Neural crest cell (in vitro differentiated cells): ENCODE measurements at places on chromosomes 4 and X. TPM values are rescaled to one million over a fixed set of nuclear protein-coding genes. Genes with fewer than 3 reads are reported as not detected.

GRCh38 chr4:116515959-116516358, 569.4 kb downstream of the TRAM1L1 start:
- no peak for DNase-seq

GRCh38 chr4:86398187-86398586, 38.3 kb upstream of the MAPK10 start:
- no peak for DNase-seq

GRCh38 chr4:4619821-4620220, 78.0 kb upstream of the STX18 start:
- no peak for DNase-seq

DNA sequence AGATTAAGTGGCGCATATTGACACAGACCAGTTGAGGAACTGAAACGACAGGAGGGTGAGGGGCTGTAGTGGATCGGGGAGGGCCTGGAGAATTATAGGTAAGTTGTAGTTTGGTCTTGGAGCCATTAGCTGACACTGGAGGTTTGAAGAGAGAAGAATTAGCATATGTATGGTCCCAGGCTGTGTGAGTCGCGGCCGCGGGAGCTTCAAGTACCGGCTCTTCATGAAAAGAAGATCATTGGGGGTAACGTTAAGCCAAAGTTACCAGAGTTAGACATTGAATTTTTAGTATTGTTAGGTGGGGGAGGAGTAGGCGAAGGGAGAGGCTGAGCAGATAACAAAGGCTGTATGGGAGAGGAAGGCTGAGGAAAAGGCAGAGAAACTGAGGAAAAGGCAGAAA, 56.5 kb downstream of the ZNF674 start:
- DNase-seq, result no peak

Gene SLC34A2
- not detected in 2 replicates for total RNA-seq

GRCh38 chr4:57172065-57172464, 61.9 kb upstream of the IGFBP7 start:
- no peak for DNase-seq

Gene FMR1NB
- not detected in 2 replicates for total RNA-seq

Gene FBXW7
- total RNA-seq, result 33.4 and 42.4 TPM in 2 replicates

- DNase-seq, result no peak
These were observed 1.5 kb upstream of the DDX3X start for GRCh38 chrX:41332408-41333002.

GRCh38 chr4:155496294-155496626, 119.5 kb upstream of the MAP9 start:
- no peak for DNase-seq

- DNase-seq, result no peak
These were observed 82.6 kb downstream of the MTMR1 start for GRCh38 chrX:150775569-150776350.

DNA sequence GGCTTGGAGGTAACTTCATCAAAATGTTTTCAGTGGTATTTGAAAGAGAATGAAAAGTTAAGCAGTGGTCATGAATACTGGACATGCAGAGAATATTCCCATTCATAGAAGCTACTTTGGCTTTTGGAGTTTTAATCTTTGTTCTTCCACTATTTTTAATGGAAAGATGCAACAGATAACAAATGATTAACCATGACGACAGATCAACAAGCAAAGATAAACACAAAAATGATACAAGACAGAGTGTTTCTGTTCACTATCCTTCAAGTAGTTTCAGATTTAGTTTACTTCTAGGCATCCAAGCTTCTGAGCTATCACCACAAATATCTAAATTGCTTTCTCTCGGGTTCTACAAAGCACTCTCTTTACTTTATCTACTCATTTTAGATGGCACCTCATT, 1004.9 kb upstream of the ADGRL3 start:
- no peak for DNase-seq

- no peak for DNase-seq
These were observed 127.8 kb downstream of the PHKA2 start for GRCh38 chrX:18855919-18856644.

DNA sequence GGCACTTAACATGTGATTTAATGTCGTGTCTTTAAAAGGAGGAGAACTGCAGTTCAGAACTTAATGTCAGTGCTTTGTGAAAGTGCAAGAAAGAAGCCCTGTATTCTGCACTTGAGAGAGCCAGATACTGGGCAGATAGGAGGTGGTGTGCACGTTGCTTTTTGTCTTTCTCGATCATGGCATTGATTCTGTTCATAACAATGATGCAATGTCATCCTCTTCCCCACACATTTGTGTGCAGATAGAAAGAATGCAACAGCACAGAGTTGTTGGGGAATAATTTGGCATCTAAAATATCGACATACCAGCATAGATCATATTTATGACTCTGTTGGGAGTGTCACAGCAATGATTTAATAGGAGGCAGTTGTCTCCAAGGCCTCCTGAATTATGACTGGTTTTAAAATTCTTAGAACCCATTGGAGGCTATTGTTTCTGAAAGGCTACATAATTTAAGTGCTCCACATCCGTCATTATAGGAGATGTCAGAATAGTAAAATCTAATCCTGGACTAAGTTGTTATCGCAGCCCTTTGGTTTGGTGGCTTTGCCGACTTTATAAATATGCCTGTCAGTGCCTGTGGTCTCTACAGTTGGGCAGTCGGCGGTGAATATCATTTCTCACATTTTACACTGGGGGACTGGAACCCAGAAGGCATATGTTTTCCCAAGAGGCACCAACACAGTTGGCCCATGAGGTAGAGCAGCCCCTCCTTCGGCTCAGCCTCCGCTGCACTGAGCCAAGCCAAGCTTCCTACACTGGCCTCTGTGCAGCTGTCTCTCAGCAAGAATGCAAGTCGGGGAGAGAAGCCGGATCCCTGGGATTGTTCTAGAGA, 124.9 kb downstream of the PTTG2 start:
- DNase-seq, result no peak

Gene AKAP4
- total RNA-seq, result not detected in 2 replicates

Gene MAGIX
- total RNA-seq, result 1.4 and 1.6 TPM in 2 replicates

DNA sequence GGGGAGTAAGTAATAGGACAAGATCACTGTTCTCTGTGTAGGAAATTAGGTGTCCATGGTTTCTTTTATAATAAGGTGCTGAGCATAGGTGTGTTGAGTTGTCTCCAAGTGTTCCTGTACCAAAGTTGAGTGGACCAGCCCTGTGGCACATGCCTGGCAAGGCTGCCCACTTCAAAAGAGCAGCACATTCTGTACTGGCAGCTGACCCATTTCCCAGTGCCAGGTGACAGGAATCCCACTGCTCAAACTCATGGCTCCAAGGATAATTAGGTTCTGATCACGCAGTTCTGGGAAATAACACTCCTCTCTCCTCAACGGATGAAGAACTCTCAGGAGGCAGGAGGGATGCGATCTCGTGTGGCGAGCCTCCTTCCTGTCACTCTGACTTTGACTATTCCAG, 12.8 kb upstream of the LGI2 start:
- no peak for DNase-seq

Gene TMEM271
- 0.26 and 0.32 TPM in 2 replicates for total RNA-seq

DNA sequence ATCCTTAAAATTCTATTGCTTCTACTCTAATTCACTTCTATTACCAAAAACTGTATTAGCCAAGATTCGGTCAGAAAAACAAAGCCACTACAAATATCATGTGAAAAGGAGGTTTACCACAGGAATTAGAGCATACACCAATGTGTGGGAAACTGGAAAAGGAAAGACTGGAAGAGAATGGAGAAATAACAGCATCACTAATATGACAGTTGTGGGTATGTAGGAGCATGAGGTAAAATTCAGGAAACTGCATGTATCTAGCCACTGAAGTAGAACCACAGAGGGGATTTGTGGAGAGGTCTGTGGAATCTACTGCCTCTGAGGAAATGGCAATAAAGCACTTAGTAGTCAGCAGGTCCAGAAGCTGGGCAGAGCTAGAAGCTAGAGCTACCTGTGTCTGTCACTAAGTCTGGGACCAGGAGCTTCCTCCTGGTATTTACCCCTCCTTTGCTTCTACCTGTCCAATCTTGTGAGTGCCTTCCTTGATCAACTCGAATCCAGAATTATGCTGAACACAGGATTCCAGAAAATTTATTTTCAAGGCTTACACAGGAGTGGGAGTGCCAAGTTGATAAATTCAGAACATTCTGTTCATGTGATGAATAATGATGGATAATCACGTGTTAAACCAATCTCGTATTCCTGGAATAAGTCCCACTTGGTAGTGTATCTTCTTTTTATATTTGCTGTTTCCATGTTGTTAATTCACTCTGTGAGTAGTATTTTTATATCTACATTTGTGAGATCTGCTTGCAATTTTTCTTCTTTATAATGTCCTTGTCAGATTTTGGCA, 52.6 kb downstream of the NAF1 start:
- DNase-seq, result no peak

- DNase-seq, result no peak
These were observed 60.0 kb upstream of the PAK3 start for GRCh38 chrX:111035991-111036390.

DNA sequence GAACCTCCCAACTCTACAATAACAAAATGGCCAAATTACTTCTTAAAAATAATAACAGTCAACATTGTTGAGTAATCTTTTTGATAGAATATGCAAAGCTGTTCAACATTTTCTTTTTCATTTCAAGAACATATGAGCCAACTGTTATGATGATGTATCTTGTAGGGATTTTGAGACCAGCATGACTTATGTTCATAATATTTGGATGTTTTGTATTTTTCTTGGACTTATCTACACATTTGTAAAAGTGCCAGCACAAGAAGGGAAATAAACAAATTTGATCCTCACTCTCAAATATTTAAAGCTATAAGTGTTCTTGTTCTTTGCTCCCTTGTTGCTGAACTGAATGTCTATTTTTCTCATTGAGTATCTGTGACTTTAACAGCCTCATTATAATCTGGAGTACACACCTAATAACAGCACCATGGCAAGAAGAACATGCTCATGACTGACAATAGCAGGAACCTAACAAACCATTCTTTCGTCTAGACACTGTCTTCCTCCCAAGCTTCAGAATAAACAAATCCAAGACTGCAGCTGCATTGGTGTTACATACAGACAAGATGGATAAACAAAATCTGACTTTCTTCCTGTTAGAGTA, 1049.7 kb downstream of the FAT4 start:
- DNase-seq, result no peak

DNA sequence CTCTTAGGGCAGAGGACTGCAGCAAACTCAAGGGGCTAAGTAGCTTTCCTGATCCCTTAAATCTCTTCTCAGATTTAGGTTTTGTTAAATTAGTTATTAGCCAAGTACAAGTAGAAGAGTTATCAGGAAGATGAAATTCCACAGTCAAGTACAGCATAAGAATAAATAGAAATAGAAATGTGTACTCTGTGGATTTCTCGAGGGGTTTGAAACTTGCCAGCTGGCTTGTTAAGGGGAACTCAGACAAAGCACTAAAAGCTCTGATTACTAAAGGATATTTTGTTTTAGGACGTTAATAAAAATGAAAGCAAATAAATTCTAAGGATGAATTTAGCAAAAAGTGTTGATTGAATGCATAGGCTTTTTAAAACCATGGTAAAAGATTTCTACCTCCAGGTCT, 654.6 kb downstream of the RAPGEF2 start:
- DNase-seq, result no peak

DNA sequence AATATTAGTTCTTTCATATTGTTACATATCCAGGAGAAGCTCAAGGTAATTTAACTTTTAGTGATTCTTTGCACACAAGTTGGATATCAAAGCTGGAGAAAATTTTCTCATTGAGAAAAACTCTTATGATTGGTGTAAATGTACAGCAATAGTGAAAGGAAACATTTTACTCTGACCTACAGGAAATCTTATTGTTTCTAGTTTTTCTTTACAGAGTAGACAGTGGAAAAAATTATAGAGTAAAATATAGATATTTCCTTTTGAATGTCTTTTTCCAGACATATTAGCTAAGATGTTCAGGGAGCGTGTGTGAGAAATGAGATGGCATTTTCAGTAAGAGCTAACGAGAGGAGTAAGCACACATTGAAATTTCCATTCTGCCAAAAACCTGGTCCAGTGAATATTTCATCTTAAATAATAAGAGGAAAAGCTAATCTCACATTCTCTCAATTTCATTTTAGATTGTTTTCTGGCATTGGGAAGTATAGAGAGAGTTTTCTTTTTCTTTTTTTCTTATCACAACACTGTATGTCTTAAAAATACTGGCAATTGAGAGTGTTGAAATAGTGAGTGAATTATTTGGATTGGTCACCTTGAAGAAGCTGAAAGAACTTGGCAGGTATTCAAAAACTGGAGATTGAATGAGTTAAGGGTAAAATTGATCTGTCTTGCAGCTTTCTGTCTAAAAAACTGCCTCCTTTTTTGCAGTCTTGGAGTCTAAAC, 15.6 kb upstream of the ATP8A1 start:
- DNase-seq, result no peak

GRCh38 chrX:21616386-21616785, 41.7 kb downstream of the KLHL34 start:
- DNase-seq, result no peak

GRCh38 chrX:110145854-110146253, 142.9 kb downstream of the TMEM164 start:
- DNase-seq, result peak; percentile 25

Gene RASSF6
- not detected in 2 replicates for total RNA-seq

DNA sequence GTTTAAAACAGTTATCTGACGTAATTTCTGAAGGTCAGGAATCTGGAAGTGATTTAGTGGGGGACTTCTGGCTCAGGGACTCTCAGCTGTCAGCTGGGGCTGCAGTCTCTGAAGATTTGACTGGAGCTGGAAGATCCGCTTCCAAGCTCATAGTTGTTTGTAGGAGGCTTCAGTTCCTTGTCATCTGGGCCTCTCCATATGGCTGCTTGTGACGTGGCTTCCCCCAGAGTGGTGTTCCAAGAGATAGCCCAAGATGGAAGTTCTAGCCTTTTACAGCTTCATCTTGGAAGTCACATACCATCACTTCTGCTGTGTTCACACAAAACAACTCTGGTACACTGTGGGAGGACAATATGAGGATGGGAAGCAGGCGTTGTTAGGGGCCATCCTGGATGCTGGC, 2.1 kb downstream of the MPC1L start:
- no peak for DNase-seq

Gene CSAG1
- total RNA-seq, result not detected in 2 replicates

GRCh38 chrX:151393514-151393913, 3.5 kb upstream of the VMA21 start:
- no peak for DNase-seq

Gene PDE5A
- 13.9 and 15.4 TPM in 2 replicates for total RNA-seq

GRCh38 chr4:111685205-111685604, 460.0 kb upstream of the FAM241A start:
- no peak for DNase-seq

Gene CXCL13
- not detected in 2 replicates for total RNA-seq

- DNase-seq, result no peak
These were observed 67.7 kb downstream of the TSC22D3 start for GRCh38 chrX:107707866-107708265.
